Muscle of back (tissue), 13 donors: ENCODE measurements at places on chromosomes 6 and 20.

DNA sequence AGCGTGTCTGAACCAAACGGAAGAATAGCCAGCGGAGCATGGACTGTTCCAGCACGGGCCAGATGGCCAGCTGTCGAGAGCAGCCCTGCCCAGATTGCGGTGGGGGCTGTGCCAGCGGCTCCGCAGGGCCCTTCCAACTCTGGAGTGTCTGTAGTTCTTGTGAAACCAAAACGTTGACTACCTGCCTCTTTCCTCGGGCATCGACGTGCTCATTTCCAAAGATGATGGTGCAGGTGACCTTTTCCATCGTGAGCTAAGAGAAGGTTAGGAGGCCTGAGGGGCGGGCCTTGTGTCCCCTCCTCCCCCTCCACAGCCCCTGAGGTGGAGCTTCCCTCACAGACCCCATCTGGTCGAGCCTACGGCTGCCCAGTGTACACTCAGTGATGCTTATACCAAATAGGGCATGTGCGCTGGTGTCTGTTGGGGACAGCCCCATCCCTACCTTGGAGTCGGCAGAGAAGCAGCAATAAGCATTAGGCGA, 12.9 kb upstream of the C20orf144 start:
- no peak for DNase-seq

DNA sequence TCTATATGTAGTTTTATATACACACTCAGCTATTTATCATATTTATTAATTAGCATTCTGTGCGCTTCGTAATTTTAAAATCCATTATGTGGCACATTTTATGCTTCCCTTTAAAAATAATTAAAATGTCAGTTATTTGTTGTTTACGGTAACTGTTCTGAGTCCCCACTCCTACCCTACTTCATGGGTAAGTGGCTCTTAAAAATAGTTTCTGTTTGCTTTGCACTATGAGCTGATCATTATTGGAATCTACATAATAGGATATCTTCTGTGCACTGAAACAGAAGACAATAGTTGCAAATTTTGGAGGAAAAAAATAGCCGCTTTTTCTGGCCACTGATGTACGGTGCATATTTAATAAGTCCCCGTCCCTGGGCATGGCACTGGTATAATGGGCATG, 25.2 kb downstream of the LCA5 start:
- DNase-seq: no peak

DNA sequence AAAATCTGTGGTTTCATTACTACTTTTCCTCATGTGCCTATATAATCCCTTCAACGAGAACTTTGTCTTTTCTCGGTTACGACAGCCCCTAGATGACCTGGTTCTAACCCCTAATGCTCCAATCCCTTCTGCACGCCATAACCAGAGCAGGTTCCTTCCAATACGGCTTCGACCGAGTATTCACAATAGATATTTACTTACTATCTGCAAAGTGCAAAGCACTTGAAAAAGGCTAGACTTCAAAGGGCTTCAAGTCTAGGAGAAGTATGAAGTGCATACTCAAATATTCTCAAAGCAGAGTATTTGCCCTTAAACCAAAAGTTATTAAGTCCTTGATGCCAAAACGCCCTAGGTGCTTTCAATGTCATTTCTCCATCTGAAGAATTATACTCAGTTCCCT, 63.4 kb upstream of the NHSL1 start:
- no peak for DNase-seq

- no peak for DNase-seq
Observed at GRCh38 chr20:53515749-53516148, 77.9 kb downstream of the ZNF217 start.

DNA sequence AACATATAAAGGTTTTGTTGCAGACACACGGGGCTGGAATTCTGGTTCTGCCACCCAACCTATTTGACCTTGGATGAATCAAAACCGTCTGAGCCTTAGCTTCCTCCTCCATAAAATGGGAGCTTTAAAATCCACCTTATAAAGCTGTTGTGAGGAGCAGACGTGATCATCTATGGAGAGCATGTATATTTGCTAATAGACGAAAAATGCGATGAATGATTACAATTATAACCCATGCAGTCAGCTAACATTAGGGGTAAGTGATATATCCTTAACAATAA, 586 bp upstream of the NUP153 start:
- DNase-seq: no peak

GRCh38 chr6:35288834-35289233, 8.8 kb upstream of the DEF6 start:
- no peak for DNase-seq

- no peak for DNase-seq
Observed at GRCh38 chr6:89346433-89346832, 6.1 kb downstream of the UBE2J1 start.

DNA sequence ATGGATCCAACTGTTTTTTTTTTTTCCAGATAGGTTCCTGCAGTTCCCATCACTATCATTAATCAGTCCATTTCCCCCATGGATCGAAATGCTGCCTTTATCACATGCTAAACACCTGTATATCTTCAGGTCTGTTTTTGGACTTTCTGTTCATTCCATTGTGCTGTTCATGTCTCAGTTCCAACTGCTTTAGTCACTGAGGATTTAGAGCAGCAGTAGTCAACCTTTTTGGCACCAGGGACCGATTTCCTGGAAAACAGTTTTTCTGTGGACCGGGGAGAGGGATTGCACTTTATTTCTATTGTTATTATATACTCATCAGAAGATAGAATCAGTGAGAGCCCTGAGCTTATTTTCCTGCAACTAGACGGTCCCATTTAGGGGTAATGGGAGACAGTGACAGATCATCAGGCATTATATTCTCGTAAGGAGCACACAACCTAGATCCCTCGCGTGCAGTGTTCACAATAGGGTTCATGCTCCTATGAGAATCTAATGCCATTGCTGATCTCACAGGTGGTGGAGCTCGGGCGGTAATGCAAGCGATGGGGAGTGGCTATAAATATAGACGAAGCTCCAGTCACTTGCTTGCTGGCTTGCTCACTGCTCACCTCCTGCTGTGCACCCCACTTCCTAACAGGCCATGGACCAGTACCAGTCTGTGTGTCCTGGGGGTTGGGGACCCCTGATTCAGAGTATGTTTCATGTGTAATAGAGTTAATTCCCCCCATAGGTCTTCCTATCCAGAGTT, 46.0 kb downstream of the CAP2 start:
- DNase-seq: no peak

- no peak for DNase-seq
Observed at GRCh38 chr6:130534627-130535026, 168.8 kb downstream of the TMEM200A start.

GRCh38 chr20:2796011-2796660, 4.3 kb downstream of the CPXM1 start:
- DNase-seq: no peak

- DNase-seq: no peak
Observed at GRCh38 chr6:104608101-104608500, 251.6 kb downstream of the HACE1 start.

DNA sequence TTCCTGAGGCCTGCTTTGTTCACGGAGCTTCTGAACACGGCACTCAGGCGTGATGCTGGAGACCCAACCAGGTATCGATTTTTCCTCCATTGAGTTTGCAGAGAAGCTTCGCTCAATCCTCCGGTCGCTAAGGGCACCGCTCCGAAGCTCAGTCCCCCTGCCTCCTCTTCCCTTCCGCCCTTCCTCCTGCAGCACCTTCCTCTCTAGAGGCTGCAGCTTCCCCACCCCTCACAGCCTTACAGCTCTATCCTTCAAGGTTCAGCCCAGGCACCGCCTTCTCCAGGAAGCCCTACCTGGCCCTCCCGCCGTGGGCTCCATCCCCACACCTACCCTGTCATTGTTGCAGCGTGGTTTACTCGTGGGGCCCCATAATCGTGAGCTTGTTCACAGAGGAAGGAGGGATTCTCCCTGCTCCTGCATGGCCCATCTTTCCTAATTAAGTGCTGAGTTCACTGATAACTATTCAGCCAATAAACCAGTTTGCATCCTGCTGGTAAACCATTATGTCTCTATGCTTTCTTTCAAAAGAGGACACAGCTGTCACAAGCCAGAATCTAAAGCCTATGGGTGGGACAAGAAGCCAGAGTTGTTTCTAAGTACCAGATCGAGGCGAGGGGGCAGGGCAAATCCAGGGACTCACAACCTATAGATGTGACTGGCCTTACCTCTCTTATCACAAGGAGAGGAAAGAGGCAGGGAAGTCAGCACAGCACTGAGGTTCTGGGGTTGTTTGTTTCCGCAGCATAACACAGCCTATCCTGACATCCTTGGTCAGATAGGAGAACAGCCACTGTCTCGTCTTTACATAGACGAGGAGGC, 152.0 kb downstream of the GRM4 start:
- DNase-seq: no peak
